CD4-positive, alpha-beta T cell (primary cell): ENCODE measurements at places on chromosomes 5 and 9.

DNA sequence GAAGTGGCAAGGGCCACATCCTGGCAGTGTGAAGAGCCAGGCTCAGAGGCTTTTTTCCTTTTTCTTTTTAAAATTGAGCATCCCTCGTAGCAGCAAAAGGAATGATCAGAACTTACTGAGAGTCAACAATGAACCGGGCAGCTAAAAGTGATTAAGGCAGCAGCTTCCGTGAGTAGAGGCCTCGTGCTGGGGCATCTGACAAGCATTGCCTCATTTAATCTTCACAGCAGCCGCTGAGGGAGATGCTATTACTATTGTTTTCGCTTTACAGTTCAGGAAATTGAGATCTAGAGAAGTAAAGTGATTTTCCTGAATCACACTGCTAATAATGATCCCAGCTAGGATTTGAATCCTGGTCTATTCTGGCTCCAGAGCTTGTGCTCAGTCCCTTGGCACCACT, 30.7 kb upstream of the PTGS1 start:
- no peak for DNase-seq

DNA sequence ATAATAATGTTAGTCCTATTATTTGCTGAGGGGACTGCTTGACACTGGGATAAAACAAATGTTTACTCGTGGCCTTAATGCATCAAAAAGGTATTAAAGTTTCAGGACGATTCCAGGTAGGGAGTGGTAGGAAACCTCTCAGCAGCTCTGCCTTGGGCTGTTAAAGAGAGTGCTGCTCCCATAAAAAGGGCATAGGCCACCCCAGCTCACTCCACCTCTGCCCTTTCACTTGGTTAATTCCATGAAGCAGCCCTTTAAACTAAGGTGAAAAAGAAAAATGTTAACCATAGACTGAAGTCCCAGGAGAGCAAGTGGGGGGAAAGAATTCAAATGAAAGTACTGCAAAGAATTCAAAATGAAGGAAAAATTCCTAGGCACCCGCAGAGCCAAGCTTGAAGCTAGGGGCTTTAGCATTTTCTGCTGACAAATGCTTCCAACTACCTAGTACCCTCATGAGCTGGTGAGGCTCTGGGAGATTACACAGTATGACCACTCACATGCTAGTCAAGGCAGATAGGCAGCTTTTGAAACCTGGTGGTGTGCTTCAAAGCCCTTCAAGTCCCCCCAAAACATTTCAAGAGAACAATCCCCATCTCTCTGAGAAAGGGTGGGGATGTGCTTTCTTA, 8.5 kb downstream of the KLF9 start:
- DNase-seq: no peak

- no peak for DNase-seq
Observed at GRCh38 chr9:72509053-72509452, 12.4 kb upstream of the TMC1 start.

GRCh38 chr9:109143881-109144562, 23.0 kb downstream of the FRRS1L start:
- no peak for DNase-seq

GRCh38 chr9:36946653-36947052, 87.4 kb downstream of the PAX5 start:
- DNase-seq: no peak

DNA sequence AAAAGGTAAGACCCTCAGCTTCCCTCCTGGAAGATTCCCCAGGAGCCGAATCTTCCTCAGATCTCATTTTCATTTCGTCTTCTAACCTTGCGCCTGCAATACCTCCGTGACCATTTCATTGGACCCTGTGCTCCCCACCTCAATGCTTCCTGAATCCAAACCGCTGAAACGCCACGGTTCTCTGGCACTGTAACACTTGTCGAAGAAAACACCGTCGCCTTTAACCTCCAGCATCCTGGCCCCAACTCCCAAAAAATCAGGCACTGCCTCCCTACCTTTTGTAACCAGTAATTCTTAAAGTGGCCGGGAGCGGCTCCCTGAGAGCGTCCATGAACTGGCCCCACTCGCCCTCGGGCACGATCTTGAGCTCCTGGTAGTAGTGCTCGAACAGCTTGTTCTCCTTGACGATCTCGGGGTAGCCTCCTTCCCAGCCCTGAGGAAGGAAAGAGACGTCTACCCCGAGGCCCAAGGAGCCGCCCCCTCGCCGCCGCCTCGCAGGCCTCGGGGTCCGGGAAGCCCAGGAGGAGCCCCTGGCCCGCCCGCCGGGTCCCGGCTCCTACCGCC, 438 bp downstream of the NSUN2 start:
- no peak for DNase-seq

DNA sequence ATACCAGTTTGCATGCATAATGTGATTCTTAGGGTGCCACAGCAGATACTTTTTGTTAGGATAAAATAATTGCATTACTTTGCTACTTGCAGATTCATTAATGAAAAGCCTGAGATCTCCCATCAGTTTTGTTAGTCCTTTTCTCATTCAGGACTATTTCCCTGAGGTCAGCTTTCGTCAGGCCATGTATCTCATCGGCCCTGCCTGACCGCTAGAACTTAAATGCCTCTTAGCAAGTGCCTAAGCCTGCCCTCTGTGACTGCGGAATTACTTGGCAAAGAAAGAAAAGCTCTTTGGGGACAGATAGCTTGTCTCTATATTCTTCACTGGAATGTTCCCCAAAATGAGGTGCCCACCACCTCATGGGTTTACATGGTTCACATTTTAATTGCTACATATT, 147.8 kb downstream of the KCTD16 start:
- no peak for DNase-seq

- DNase-seq: no peak
Observed at GRCh38 chr5:52684051-52684450, 103.7 kb upstream of the ITGA1 start.

DNA sequence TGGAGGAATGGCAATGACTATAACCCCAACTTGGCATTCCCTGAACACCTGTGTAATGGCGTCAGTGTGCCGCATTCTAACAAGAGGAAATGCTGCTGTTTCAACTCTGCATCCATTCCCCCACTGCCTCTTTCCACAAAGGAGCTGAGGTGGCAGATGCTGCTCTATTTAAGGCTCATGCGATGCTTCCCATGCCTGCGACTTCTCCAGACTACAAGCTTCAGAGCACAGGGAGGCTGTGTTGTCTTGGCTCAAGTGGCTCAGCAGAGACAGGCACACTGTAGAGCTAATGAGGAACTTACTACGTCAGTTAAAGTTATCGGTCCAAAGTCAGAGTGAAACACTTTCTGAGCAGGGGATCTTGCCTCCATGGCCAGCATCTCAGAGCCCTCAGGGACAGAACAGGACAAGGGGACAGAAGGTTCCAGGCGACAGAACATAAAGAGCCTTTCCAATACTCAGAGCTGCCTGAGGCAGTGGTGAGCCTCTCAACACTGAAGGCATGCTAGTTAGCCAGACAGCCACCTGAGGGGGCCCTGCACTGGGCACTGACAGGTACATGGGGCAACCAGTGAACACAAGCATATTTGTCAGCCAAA, 21.8 kb downstream of the TNIP1 start:
- no peak for DNase-seq

DNA sequence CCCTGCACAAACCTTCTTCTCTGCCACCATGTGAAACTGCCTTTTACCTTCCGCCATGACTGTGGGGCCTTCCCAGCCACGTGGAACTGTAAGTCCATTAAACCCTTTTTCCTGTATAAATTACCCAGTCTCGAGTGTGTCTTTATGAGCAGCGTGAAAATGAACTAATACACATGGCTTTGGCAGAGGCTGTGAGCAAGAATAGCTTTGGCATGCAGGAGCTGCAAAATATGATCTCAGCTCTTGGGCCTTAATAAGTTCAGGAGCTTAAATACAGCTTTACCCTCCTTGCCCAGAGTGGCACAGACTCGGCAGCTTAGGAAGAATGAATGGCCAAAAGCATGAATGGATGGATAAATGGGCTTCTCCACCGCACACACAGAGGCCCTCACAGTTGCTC, 15.7 kb upstream of the SLC36A1 start:
- DNase-seq: no peak

- no peak for DNase-seq
Observed at GRCh38 chr5:51558682-51559081, 175.4 kb downstream of the ISL1 start.

GRCh38 chr5:88833371-88834130, 49.4 kb downstream of the MEF2C start:
- DNase-seq: peak; percentile 35
